ENCODE measurements at places on chromosomes 1 and 21.
A peak's percentile ranks its signal among the peaks of the same experiment; 100 is the strongest.

DNA sequence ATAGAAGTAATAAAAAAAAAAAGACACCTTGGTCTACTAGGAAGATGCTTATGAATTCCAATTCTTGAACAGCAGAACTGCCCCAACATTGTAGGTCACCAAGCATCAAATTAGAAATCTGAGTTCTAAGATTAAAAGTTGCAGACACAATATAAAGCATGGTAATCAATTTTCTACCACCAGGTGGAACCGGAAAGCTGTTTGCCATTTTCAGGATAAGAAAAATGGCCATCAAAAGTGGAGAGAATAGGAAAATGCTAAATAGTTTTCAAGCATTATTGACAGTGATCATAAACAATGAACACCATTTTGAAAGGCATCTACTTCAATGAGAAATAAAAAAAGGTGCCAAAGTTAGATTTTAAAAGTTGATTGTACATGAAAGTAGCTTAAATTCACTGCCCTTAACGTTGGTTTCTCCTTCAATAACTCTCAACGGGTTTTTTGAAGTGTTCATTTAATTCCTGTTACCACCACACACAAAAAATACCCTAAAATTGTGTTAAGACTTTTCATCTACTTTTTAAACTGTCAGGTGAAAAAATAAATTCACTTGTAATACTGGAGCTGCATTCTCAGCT lies 252.9 kb downstream of the KCNT2 start:
- peak; percentile 3 for DNase-seq

GRCh38 chr1:22995774-22996173 lies 19.9 kb downstream of the TEX46 start:
- DNase-seq, result no peak

GRCh38 chr1:186390925-186391324 lies 15.3 kb downstream of the ODR4 start:
- DNase-seq, result no peak

- DNase-seq, result no peak
Observed at GRCh38 chr1:82371844-82372498, 571.2 kb downstream of the ADGRL2 start.

DNA sequence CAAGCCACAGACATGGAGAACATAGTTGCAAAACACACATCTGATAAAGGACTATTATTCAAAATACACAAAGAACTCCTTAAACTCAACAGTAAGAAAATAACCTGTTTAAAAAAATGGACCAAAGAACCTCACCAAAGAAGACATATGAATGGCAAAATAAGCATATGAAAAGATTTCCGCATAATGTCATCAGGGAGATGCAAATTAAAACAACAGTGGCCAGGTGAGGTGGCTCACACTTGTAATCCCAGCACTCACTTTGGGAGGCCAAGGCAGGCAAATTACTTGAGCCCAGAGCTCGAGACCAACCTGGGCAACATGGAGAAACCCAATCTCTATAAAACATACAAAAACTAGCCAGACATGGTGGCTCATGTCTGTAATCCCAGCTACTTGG lies 50.4 kb downstream of the PRPF38A start:
- no peak for DNase-seq

- DNase-seq, result no peak
Observed at GRCh38 chr1:58763214-58763613, 20.6 kb downstream of the JUN start.

DNA sequence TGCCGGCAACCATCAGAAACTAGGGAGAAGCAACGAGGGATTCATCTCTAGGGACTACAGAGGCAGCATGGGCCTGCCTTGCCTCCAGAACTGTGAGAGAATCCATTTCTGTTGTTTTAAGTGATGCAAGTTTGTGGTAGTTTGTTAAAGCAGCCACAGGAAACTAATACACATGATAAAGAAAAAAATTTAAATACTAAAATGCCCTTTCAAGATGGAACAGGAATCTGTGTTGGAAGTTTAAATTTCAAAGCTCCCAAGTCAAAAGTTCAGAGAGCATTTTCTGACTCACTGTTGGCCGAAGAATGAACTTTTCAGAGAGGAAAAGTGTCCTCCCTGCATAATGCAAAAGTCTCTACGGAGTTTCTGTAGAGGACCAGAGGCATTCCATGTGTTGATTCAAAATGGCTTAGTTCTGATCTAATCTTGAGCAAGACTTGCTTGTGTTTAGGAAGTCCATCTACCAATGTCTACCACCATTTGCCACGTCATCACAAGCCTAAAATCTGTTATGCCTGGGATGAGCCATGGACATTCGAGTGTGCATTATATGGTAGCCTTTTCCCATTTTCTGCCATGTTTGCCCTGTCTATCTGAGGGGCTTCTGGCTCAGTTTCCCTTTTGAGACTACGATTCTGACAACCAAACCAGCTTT lies 22.4 kb upstream of the ARHGAP29 start:
- no peak for DNase-seq

DNA sequence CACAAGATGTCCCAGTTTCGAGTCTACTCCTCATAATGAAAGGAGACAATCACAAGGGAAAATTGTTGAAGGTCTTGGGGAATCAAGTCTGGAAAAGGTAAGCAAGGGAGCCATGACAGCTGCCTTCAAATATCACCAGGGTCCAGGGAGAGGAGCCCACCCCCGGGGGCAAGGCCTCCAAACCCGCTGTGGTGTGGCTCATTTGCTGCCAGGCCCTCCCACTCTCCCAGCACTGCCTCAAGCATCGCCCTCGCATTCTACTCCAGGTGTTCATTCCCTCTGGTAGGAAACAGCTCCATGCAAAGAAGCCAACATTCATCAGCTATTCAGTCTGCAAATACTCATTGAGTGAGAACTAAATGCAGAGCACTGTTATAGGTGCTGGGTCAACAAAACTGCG lies 8.6 kb downstream of the S100A9 start:
- no peak for DNase-seq

- no peak for DNase-seq
Observed at GRCh38 chr21:33939226-33939625, 23.6 kb upstream of the ATP5PO start.

DNA sequence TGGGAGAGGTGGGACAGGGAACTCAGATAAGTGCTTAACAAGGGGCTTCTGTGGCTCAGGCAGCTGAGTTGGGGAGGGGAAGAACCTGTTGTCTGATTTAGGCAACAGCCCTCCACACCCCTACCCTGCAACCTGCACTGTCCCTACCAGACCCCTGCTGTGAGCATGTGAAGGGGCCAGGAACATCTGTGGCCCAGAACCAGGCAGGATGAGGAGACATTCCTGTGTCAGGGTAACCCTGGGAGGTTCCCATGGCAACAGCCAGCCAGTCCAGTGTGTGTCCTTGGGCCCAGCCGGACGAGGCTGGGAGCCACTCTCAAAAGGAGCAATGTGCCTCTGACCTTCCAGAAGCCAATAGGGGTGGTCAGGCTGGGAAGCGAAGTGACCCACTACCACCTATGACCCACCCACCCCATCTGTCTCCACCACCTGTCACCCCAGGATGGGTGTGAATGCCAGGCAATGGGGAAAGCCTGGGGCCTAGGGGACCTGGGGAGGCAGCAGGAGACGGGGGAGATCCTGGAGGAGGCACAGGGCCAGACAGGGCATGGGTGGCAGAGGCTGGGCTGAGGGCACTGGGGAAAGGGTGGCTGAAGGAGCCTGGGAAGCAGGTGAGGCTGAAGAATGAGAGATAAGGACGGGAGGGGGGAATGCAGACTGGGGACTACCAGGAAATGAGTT lies 5.0 kb upstream of the PMVK start:
- DNase-seq, result no peak

GRCh38 chr1:109546311-109547109 lies 1.9 kb upstream of the GNAI3 start:
- DNase-seq, result peak; percentile 83

DNA sequence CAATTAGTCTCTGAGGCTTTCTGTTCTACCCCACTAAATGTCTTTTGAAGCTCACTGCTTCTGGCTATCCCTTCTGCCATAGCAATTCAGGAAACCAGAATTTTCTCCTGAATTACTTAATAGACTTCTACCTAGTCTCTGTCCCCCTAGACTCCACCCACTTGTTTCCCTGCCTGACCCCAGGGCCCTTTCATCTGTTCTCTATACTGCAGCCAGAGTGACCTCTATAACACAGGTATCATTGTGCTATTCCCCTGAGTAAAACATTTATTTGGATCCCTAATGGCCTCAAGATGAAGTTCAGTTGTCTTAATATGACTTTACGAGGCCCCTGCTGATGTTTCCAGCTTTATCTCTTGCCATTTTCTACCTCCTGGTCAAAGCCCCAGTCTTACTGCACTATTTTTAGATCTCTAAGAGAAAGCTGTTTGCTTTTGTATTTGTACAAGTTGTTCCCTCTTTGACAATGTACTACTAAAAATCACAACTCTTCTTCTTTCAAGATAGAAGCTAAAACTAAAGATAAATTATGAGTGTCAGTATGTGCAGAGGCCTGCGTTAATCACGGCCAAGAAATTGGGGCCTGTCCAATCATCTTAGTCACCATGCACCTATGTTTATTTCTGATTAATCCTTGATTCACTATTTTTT lies 54.5 kb downstream of the ATP1B1 start:
- DNase-seq, result no peak

DNA sequence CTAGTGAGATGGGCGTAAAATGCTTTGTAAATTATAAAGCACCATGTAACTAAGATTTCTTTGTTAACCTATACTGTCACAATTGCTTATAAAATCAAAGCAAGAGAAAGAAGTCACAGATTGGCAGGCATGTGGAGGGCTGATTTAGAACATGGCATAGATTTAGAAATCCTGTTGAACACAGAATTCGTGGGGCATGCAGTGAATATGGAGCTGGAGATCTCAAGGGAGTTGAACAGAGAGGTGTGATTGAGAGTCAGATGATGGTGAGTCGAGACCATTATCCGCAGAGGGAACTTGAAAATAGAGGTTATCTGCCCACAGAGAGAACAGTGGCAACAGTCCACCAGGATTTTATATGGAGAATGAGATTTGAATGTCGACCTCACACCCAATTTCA lies 27.6 kb downstream of the PBX1 start:
- no peak for DNase-seq

- DNase-seq, result peak; percentile 90
Observed at GRCh38 chr1:223717695-223718363, 5.5 kb downstream of the CAPN2 start.

- no peak for DNase-seq
Observed at GRCh38 chr1:63920154-63921117, 146.6 kb downstream of the ROR1 start.

- DNase-seq, result no peak
Observed at GRCh38 chr1:24080131-24080530, 31.8 kb downstream of the MYOM3 start.

All from MV-4-11 (cell line).